Activated naive CD4-positive, alpha-beta T cell (primary cell): ENCODE measurements at places on chromosomes 3 and 15.

- no peak for DNase-seq
Observed at GRCh38 chr3:46676601-46677410, 16.7 kb downstream of the ALS2CL start.

DNA sequence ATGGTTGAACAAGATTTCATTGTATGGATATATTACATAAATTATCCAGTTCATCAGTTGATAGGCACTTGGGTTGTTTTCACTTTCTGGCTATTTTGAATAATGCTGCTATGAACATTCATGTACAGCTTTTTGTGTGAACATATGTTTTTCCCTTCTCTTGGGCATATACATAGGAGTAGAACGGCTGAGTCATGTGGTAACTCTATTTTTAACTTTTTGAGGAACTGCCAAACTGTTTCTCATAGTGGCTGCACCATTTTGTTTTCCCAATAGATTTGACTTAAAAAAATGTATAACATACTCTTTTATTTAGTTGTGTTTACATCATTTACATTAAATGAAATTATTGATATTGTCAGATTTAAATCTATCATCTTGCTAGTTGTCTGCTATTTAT lies 28.8 kb upstream of the RFX7 start:
- DNase-seq = no peak

- no peak for DNase-seq
Observed at GRCh38 chr15:66294157-66294931, 976 bp downstream of the DIS3L start.

GRCh38 chr3:130933801-130934345 lies 40.0 kb downstream of the ATP2C1 start:
- DNase-seq = no peak

DNA sequence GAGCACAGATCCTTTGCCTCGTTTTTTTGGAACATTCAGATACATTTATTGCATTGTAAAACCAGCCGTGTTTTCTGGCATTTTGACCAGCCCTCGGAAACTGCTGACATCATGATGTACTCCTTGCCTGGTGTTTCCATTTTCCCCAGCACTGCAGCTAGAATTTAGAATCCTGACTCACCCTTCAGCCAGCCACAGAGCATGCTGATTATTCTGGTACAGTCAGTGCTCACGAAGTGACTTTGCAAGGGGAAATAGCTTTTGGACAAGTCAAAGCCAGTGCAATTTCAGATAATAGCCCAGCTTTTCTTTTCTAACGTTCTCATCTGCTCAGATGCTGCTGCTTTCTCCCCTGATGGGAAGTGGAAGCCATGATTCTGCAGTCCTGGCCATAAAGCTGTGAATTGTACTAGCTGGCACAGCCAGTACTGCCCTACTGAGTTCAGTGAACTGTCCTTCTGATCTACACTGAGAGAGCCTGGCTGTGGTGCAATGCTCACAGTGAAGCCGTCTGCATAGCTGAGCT lies 12.1 kb upstream of the CNBP start:
- DNase-seq = no peak

GRCh38 chr15:91302588-91303439 lies 202.8 kb downstream of the SV2B start:
- DNase-seq = no peak

DNA sequence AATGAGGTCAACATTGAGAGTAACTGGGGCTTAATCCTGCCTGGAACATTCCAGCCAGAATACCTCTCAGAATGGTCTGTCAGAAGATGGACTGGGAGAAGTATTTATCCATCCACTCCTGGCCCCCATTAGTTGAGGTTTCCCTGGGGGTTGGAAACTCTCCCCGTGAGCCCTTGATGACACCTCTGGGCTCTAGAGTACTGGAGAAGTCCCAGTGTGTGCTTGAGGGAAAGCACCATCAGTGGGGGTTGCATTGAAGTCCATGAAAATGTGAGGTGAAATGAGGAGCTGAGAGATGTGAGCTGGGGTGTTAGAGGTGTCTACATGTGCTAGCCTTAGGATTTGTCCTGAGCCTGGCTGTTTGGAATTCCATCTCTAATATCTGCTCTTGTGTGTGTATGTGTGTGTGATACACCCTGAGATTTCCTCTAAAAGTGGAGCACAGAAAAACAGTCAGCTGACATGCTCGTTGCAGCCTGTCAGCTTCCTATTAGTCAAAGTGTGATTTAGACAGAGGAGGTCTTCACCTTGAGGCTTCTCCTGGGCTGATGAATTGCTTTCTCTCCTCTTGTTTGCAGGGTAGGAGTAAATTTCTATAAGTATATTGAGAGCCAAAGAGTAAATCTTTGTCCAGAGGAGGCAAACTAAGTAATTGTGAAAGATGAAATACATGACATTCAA lies 67.6 kb downstream of the NR1D2 start:
- no peak for DNase-seq

- no peak for DNase-seq
Observed at GRCh38 chr3:71117572-71118247, 465.8 kb downstream of the FOXP1 start.

GRCh38 chr3:37808656-37809055 lies 53.0 kb upstream of the CTDSPL start:
- DNase-seq = no peak

GRCh38 chr15:51649659-51650521 lies 27.3 kb upstream of the DMXL2 start:
- DNase-seq = no peak

DNA sequence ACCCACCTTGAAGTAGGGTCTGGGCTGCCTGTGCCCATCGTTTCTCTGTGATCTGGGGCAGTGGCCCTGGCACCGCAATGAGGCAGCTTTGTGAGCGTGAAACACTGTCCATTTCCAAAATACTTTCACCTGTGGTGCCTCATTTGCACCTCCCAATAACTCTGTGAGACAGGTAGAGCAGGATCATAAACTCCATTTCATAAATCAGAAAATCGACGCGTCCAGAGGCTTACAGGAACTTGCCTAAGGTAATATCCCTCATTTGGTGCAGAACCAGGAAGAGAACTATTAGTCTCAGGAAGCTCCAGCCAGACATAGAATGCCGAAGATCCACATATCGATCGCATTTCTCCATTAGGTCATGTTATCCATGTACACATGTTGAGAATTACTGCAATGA lies 38.2 kb upstream of the SEMA4B start:
- DNase-seq = no peak

DNA sequence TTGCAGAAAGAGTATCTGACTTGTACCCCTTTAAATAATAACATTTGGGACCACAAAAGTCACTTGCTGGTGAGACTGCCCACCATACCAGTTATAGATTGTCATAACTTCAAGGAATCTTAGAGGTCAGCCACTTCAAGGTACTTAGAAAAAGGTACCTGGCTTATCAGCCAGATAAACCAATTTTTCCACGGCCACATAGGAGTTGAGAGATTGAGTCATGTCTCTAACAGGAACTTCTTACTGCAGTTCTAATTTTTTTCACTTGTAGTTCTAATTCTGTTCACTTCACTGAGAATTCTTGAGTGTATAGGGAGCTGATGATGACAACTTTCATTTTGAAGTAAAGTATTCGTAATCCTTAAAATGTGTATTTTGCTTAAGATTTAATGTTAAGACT lies 317.1 kb upstream of the CBLB start:
- no peak for DNase-seq

DNA sequence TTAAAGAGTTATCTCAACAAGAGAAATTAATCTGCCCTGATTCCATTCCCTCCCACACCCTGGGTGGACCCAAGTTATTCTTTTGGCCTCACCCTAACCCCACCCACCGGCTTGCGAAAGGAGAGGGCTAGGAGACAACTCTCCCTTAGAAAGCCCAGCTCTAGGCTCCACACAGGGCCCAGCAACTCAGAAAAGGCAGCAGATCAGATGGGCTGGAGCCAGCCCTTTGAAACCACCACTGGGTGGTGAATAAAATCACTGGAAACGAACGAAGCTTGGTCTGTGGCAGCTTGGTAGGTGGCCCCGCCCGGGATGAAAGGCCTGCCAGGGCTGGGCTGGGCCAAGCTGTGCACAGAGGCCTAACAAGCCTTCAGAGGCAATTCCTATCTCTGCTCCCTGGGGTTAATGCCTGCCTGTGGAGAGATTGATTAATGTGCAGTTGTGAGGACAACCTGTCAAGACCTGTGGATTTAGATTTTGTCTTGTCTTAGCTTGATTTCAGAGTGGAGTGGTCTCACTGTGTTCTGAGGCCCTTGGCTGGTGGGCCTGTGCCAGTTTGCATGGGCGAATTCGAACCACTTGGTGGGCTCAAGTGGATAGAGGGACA lies 38.8 kb downstream of the BHLHE40 start:
- DNase-seq = no peak

GRCh38 chr3:160260587-160261270 lies 35.5 kb downstream of the C3orf80 start:
- no peak for DNase-seq

DNA sequence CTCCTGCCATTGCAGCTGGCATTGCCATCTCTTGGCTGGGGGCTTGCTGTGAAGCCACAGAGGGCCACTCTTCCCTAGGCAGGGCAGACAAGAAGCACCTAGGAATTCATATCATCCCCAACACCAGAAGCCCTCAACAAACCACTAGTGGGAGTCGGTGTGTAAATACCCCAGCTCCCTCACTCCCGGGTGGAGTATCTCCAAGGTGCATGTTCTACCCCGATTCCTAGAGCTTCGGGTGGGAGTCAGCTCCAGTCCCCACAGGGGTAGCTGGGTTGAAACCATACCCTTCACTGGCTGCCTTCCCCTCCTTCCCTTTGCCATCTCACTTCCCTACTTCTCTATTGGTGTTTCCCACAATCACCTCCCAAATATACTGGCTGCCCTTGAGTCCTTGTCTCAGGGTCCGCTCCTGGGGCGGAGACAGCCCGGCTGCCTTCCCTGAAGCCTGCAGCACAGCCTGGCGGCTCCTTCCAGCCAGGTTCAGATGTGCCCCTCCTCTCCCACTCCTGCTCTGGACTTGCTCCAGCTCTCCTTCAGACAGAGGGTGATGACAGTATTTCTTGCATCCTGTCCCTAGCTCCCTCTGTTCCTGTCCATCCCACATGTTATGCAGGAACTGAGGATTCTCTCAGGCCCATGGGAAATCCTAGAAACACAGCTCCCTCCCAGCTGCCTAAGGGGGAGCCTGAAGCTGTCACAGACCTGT lies 33.3 kb downstream of the FAM3D start:
- DNase-seq = no peak

DNA sequence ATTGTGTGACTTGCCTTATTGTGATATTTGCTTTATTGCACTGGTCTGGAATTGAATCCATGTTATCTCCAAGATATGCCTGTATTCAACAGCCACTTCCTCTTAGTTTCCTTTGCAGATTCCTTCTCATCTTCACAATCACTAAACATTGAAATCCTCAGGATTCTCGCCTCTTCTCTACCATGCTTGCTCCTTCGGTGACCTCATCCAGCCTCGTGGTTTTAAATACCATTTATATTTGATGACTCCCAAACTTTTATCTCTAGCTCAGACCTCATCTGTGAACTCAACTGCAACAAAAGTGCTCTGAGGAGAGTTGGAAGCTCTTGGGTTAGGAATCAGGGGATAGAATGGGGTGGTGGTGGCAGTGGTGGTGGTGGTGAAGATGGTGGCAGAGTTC lies 19.9 kb downstream of the POLR2M start:
- DNase-seq = no peak

DNA sequence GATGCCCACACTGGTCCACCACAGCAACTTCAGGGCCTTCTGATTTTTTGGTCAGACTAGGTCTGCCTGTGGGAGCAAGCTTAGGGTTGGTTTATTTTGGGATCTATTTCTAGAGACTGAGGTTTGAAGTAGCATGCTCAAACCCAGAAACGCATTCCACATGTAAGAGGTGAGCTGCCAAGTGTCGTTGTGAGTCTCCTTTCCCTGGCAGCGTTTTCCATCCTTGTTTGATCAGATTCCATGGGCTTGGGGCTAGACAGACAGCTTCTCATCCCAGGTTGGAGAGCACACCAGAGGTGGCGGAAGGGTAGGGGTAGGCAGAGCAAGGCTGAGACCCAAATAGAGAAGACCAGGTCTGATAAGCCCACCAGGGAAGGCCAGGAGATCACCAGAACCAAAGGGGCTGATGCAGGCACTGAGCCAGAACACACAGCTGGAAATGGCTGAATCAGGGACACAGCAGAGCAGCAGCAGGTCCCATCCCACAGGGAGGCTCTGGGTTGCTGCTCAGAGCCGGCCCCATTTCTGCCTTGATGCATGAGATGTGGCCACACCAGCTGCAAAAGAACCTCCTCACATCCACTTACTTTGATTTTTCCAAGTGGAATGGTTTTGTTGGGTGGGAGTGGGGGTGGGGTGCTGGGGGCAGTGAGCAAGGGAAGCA lies 186.8 kb downstream of the THSD4 start:
- no peak for DNase-seq

DNA sequence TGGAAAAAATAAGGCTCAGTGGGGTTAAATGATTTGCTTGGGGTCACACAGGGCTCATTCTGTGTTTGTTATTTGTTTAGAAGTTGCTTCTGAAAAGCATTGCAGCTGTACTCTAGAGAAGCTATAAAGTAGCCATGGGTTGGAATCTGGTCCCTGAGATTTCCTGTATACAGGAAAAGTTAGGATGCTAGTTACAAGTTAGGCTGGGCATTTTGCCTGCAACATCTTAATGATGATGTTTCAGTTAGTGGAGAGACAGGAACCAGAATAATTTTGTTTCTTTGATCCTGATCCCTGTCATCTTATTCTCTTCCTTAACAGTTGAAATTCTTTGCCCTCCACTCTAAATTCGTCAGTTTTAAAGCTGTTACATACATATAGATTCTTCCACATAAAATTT lies 445.3 kb downstream of the OTOL1 start:
- DNase-seq = no peak

DNA sequence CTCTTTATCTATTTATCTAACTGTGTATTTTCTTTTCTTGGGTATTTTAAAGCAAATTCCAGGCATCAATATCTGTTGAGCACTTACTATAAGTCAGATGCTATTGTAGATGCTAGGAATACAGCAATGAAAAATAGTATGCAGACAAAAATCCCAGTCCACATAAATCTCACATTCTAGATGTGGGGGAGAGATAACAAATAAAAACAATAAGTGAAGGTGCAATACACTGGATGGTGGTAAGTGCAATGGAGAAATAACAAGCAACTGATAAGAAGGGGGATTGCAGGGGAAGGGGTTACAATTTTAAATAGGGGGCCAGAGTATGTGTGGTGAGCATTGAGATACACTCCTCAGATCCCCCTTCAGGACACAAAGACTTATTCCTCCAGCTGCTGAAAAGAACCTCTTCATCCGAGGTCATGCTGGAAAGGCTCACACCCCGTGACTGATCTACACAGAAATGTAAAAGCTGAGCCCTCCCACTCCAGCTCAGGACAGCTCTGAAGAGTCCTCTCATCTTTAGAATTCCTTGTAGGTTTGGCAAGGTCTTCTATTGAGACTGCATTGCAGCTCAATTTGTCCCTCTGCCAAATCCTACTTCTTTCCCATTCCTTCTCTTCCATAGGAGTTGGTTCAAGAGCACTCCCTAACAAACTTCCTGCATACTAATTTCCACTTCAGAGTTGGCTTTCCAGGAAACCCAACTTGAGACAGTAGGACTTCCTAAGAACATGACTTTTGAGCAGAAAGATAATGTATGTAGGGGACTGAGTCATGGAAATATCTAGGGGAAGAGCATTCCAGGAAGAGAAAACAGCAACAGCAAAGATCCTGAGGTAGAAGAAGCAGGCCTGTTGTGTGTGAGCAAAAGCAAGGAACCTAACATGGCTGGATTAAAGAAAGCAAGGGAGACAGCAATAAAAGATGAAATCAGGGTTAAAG lies 8.1 kb upstream of the SCG3 start:
- DNase-seq = no peak

- DNase-seq = no peak
Observed at GRCh38 chr3:105907777-105908176, 39.0 kb upstream of the CBLB start.

GRCh38 chr3:76300746-76301145 lies 515.4 kb upstream of the ZNF717 start:
- no peak for DNase-seq

GRCh38 chr3:49135499-49135898 lies 2.6 kb upstream of the LAMB2 start:
- no peak for DNase-seq
